ENCODE measurements at places on chromosomes 2 and 18.

- DNase-seq, result no peak
- H3K4me3 ChIP-seq, result no peak overlapping the region
- H3K4me1 ChIP-seq, result no peaks in the 10 kb centered on the region
- no peaks in the 10 kb centered on the region for H3K36me3 ChIP-seq
Observed at GRCh38 chr18:27242392-27243047, 57.4 kb upstream of the CHST9 start.

DNA sequence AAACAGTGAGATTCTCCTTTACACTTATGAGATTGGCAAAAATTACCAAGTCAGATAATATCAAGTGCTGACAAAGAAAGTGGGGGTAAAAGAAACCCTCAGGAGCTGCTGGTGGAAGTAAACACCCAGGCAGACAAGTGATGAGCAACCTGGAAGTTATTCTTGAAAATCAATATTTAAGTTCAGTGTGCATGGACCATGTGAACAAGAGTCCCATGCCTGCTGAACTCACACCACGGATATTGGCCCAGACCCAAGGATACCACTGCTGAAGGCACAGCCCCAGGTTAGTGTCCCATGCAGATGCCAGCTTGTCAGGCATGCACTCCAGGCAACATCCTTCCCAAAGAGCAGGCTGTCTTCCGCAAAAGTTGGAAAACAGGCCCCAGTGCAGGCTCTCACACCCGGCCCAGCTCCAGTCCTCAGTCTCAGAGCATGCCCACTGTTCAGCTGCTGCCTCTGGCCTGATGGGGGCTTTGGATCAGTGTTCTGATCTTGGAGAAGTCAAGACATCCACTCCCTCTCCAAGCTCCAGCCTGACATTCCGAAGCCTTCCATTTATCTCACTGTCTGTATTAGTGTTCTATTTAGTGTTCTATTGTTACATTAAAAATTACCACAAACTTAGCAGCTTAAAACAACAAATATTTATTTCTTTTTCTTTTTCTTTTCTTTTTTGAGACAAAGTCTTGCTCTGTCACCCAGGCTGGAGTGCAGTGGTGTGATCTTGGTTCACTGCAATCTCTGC, 70.0 kb downstream of the HS1BP3 start:
- peaks cover 45% of the 10 kb centered on the region for H3K4me1 ChIP-seq
- no peak for DNase-seq
- H3K4me3 ChIP-seq, result no peak overlapping the region
- no peaks in the 10 kb centered on the region for H3K27me3 ChIP-seq
- H3K27ac ChIP-seq, result no peak overlapping the region
- H3K36me3 ChIP-seq, result peaks cover 4% of the 10 kb centered on the region

DNA sequence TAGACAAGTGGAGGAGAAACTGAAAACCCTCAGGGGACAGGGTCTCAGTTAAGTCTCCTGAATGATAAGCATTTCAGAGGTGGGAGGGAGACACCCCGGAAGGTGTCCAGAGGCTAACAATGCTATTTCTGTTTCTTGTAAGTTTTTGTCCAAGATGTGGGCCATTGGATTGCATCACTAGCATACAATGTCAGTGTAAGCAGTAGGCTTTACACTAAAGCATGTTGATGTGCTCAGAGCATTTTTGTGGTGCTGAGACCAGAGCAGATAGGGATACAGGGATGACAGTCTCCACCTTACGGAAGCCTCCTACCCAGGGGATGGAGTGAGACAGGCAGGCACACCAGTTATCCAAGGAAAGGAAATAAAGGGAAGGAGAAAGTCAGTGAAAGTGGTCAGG, 2.2 kb upstream of the IL1R1 start:
- no peaks in the 10 kb centered on the region for H3K27me3 ChIP-seq
- peaks cover 6% of the 10 kb centered on the region for H3K36me3 ChIP-seq
- H3K4me3 ChIP-seq, result no peak overlapping the region
- no peak for DNase-seq

DNA sequence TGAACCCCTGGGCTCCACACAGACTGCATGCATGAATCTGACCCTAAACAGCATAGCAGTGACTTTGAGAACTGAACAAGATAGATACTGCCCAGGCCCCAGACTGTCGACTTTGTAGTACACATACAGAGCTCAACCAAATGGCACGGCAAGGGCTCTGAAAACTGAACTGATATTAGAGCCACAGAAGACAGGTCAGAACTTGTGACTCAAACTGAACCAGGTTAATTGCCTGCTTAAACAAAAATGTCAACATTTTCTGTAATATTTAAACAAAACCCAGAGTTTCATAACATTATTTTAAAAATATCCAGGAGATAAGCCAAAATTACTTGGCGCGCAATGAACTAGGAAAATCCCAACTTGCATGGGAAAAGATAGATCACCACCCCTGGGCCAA, 260.3 kb downstream of the TPGS2 start:
- H3K4me3 ChIP-seq, result no peak overlapping the region
- H3K27ac ChIP-seq, result no peak overlapping the region
- H3K4me1 ChIP-seq, result peaks cover 13% of the 10 kb centered on the region
- no peak for DNase-seq

- no peak for DNase-seq
- no peaks in the 10 kb centered on the region for H3K27me3 ChIP-seq
- H3K27ac ChIP-seq, result no peak overlapping the region
- no peaks in the 10 kb centered on the region for H3K36me3 ChIP-seq
- H3K4me3 ChIP-seq, result no peak overlapping the region
- H3K4me1 ChIP-seq, result no peaks in the 10 kb centered on the region
Observed at GRCh38 chr2:8422450-8422800, 259.4 kb upstream of the ID2 start.

DNA sequence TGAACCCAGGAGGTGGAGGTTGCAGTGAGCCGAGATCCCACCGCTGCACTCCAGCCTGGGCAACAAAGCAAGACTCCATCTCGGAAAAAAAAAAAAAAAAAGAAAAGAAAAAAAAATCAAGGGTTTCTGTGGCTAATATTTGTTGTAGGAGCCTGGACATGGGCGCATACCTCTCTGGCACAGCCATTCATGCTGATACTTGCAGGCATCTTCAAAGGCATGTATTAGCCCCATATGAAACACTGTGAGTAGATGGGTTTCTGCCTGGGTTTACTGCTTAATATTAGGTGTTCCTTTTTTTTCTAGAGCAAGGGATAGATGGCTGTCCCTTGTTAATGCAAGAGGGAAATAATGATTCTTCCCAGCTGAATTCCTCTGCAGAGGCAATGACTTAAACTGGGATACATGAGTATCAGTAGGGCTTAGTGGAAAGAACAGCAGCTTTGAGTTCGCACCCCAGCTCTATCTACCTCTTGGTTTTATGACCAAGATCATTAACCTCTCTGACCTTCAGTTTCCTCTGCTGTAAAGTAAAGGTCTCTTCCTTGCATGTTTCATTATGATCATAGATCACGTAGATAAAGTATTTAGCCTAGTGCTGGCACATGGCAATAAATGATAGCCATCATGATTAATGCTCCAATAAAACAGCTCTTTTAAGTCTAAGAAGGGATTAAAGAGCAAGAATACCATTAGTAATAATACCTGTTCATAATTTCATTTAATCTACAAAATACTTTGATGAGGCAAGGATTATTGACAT, 4.5 kb upstream of the ATL2 start:
- no peaks in the 10 kb centered on the region for H3K27me3 ChIP-seq
- peaks cover 11% of the 10 kb centered on the region for H3K4me1 ChIP-seq
- DNase-seq, result no peak

- peaks cover 22% of the 10 kb centered on the region for H3K4me1 ChIP-seq
- H3K4me3 ChIP-seq, result no peak overlapping the region
- no peak for DNase-seq
- no peaks in the 10 kb centered on the region for H3K27me3 ChIP-seq
- no peaks in the 10 kb centered on the region for H3K36me3 ChIP-seq
- H3K27ac ChIP-seq, result no peak overlapping the region
Observed at GRCh38 chr2:12060886-12061285, 314.5 kb downstream of the LPIN1 start.

DNA sequence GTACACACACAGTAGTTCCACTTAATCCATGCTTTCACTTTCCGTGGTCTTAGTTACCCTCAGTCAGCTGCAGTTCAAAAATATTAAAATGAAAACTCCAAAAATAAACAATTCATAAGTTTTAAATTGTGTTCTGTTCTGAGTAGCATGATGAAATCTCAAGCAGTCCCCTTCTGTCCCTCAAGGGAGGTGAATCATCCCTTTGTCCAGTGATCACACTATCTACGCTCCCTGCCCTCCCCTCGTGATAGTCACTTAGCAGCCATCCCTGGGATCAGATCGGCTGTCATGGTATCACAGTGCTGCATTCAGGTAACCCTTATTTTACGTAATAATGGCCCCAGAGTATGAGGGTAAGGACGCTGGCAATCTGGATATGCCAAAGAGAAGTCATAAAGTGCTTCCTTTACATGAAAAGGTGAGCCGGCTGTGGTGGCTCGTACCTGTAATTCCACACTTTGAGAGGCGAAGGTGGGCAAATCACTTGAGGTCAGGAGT, 5.8 kb upstream of the RTN4 start:
- H3K4me3 ChIP-seq, result no peak overlapping the region
- H3K4me1 ChIP-seq, result peaks cover 12% of the 10 kb centered on the region
- H3K36me3 ChIP-seq, result no peaks in the 10 kb centered on the region
- peak; percentile 51 for DNase-seq
- H3K27me3 ChIP-seq, result no peaks in the 10 kb centered on the region
- H3K27ac ChIP-seq, result no peak overlapping the region

GRCh38 chr2:17336458-17336857, 181.8 kb downstream of the RAD51AP2 start:
- no peak for DNase-seq
- no peak overlapping the region for H3K4me3 ChIP-seq
- H3K27ac ChIP-seq, result no peak overlapping the region
- no peaks in the 10 kb centered on the region for H3K4me1 ChIP-seq

DNA sequence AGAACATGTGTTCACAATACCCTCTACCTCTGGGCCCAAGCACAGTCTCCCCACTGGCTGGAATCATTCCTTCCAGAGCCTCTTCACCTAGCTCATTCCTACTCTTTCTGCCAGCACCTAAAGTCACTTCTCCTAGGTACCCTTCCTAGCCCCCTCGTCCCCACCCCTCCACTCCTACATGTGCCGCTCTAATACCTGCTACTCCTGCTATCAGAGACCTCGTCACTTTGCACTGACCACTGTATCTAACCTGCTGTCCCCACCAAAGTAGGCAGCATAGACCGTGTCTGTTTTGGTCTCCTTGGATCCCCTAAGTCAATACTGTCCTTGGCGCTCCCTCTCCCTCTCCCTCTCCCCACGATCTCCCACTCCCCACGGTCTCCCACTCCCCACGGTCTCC, 53.2 kb upstream of the PKDCC start:
- no peak for DNase-seq
- peaks cover 12% of the 10 kb centered on the region for H3K27me3 ChIP-seq
- no peaks in the 10 kb centered on the region for H3K36me3 ChIP-seq
- no peak overlapping the region for H3K27ac ChIP-seq

DNA sequence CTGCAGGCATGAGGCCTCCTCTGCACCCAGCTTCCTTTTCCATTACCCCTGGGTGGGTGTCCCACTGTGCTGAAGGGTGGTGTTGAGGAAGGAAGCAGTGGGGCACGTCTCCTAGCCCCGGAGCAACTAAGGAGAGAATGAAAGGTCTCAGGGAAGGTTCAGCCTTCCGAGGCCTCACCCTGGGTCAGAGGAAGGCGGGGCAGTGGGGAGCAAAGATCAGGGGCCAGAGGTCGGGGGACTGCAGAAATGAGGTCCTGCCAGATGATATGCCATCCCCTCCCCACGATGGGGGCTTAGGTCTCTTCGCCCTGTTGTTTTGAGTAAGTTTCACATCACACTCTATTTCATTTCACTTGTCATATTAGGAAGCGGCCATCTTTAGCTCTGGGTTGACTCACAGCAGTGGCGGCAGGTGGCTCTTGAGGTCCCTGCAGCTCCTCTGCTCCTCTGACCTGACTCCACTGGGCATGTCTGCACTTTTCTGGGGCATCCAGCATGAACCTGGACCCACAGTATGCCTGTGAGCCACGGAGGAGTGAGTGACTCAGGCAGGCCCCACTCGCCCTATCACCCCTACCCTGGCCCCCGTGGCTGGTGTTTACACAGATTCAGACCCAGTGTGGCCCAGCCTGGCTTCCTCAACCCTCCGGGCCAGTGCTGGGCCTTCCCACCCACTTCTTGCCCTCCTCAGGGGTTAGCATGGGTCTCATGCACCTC, 153.7 kb upstream of the SMAD2 start:
- no peaks in the 10 kb centered on the region for H3K36me3 ChIP-seq
- no peak for DNase-seq
- no peaks in the 10 kb centered on the region for H3K27me3 ChIP-seq

- H3K36me3 ChIP-seq, result peaks cover 10% of the 10 kb centered on the region
- no peak overlapping the region for H3K4me3 ChIP-seq
- no peaks in the 10 kb centered on the region for H3K27me3 ChIP-seq
Observed at GRCh38 chr2:156580501-156580900, 144.3 kb downstream of the GPD2 start.

- H3K27ac ChIP-seq, result no peak overlapping the region
- DNase-seq, result no peak
- H3K4me1 ChIP-seq, result no peaks in the 10 kb centered on the region
- no peaks in the 10 kb centered on the region for H3K36me3 ChIP-seq
- no peak overlapping the region for H3K4me3 ChIP-seq
Observed at GRCh38 chr18:43485545-43485963, 208.3 kb upstream of the SYT4 start.

- DNase-seq, result peak; percentile 67
- peak overlapping the region; percentile 36 for H3K27ac ChIP-seq
- H3K36me3 ChIP-seq, result no peaks in the 10 kb centered on the region
- no peak overlapping the region for H3K4me3 ChIP-seq
- no peaks in the 10 kb centered on the region for H3K27me3 ChIP-seq
Observed at GRCh38 chr2:205734436-205735037, 52.2 kb downstream of the NRP2 start.

DNA sequence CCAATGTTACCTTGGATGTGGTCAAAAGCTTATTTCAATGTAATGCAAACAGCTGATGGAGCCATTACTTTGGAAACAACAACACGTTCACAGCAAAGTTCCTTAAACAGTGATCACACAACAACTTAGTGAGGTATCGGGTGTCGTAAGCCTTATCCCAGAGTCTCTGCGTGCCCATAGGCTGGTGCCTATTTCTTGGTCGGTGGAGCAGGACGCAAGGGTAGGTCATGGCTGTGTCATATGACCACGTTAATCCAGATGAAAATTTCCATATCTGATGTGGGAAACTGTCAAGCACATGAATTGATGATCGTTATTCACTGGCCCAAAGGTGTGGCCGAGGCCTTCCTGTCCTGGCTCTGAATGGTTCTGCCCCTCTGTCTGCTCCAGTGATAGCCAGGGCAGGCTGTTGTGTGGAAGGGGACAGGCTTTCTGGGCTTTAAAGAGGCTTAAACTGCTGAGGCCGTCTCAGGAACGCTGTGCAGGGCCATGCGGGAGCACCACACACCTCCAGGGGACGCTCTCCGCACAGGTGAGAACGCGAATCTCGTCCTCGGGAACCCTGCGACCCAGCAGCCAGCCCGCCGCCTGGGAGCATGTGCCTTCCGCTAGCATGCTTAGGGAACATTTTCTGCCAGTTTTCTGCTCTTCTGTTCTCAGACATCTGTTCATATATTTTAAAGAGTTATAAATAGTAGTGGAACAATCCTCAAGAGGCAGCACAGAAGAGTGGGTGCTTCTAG, 90.6 kb downstream of the KCTD1 start:
- no peak overlapping the region for H3K4me3 ChIP-seq
- H3K27me3 ChIP-seq, result no peaks in the 10 kb centered on the region
- DNase-seq, result no peak
- H3K27ac ChIP-seq, result peak overlapping the region; percentile 89
- H3K4me1 ChIP-seq, result peaks cover 41% of the 10 kb centered on the region

- no peak for DNase-seq
- peak overlapping the region; percentile 97 for H3K27ac ChIP-seq
- H3K27me3 ChIP-seq, result no peaks in the 10 kb centered on the region
Observed at GRCh38 chr18:27213123-27213717, 28.1 kb upstream of the CHST9 start.
